ENCODE measurements at places on chromosomes 16 and 17.

- DNase-seq, result no peak
Observed at GRCh38 chr16:46961373-46962353, 11.8 kb downstream of the DNAJA2 start.

- no peak for DNase-seq
Observed at GRCh38 chr17:39022924-39023323, 55.7 kb upstream of the FBXO47 start.

- no peak for DNase-seq
Observed at GRCh38 chr16:29320274-29320999, 86.1 kb downstream of the NPIPB11 start.

- no peak for DNase-seq
Observed at GRCh38 chr16:69858191-69859104, 92.7 kb upstream of the CLEC18A start.

GRCh38 chr16:1944612-1945199 lies 1.7 kb upstream of the MSRB1 start:
- no peak for DNase-seq

DNA sequence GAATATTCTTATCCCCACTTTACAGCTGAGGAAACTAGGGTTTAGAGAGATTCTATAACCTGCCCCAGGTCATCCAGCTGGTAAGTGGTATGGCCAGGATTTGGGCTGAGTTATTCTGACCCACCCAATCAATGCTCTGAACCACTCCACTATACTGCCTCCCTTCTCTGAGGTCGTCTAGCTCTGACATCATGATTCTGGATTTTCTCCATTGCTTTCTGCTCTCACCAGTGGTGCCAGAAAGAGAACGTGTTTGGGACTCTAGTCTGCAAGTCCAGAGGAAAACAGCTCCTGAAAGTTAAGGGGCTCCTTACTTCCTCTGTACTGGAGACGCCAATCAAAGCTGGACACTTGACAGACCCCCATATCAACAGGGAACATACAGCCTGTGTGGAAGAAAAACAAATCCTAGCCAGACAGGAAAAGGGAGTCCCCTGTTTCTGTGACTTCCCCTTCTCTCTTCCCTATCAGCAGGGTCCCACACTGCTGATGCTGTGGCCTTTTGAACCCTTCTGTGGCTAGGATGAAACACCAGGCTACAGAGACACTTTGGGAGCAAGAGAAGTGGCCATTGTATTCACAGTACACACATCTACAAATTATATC lies 6.0 kb upstream of the EZH1 start:
- no peak for DNase-seq

DNA sequence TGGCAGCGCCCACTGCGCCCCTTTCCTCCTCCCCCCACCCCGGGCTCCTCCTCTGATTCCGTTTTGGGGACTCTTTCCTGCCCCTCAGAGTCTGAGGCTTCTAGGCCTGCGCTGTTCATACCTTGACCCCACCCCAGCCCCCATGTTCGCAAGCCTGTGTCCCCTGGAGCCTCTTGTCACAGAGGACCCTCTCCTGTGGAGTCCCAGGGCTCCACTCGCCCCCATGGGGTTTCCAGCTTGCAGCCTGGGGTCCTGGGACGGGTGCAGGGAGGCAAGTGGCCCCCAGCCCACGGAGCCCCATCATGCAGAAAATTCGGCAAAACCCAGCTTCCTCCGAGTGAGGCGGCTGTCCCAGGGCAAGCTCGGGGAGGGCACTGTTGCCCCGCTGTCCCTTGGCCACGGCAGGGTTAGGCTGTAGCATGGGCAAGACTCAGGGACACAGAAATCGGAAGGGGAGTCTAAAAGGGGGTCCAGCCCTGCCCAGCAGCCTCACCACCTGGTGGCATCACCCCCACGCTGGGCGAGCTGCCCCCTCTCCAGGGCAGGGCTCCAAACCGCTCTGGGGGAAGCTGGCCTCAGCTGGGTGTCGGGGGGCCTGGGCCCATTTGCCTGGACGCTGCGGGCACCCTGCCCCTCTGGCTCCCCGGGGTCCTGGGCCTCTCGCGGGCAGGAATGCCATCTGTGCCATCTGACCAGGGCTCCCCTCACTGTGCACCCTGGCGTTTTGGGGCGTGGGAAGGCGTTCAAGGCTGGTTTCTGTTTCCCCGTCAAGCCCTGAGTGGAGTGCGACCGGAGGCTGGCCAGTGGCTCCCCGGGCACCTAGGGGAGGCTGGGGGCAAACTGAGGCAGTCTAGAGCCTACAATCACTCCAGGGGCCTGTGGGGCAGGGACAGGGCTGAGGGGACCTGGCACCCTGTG lies 11.5 kb upstream of the BAHCC1 start:
- DNase-seq, result no peak

GRCh38 chr17:27506348-27507218 lies 50.3 kb downstream of the KSR1 start:
- no peak for DNase-seq

DNA sequence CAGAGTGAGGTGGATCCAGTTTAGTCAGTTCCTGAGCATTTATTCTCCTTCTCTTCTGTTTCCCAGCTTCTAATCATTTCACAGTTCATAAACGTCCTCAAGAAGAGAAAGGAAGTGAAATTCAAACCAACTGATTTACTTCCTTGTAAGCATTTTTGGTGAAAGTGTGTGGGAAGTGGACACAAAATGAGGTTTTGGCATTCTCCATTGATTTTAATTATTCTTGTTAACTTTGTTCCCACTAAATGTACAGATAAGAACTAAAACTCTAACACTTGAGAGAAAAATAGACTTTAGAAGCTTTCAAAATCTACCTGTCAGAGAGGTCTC lies 42.7 kb upstream of the CORO6 start:
- no peak for DNase-seq

DNA sequence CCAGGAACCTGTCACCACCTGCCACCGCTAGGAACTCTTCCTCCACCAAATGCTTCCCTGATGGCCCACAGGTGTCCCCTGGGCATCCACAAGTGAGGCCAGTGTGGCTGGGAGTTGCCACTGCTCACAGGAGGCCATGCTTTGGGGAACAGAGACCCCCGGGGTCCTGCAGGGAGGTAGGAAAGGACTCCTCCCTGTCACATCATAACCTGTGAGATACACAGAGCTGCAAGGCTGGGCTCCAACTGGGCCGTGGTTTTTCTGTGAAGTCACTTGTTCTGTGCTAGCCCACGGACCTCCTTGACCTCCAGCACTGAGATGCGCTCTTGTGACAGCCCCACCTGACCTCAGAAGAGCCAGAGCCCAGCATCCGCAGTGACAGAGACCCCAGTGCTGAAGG lies 311.2 kb downstream of the C16orf95 start:
- DNase-seq, result no peak

- no peak for DNase-seq
Observed at GRCh38 chr17:21535686-21536375, 156.5 kb upstream of the KCNJ18 start.

DNA sequence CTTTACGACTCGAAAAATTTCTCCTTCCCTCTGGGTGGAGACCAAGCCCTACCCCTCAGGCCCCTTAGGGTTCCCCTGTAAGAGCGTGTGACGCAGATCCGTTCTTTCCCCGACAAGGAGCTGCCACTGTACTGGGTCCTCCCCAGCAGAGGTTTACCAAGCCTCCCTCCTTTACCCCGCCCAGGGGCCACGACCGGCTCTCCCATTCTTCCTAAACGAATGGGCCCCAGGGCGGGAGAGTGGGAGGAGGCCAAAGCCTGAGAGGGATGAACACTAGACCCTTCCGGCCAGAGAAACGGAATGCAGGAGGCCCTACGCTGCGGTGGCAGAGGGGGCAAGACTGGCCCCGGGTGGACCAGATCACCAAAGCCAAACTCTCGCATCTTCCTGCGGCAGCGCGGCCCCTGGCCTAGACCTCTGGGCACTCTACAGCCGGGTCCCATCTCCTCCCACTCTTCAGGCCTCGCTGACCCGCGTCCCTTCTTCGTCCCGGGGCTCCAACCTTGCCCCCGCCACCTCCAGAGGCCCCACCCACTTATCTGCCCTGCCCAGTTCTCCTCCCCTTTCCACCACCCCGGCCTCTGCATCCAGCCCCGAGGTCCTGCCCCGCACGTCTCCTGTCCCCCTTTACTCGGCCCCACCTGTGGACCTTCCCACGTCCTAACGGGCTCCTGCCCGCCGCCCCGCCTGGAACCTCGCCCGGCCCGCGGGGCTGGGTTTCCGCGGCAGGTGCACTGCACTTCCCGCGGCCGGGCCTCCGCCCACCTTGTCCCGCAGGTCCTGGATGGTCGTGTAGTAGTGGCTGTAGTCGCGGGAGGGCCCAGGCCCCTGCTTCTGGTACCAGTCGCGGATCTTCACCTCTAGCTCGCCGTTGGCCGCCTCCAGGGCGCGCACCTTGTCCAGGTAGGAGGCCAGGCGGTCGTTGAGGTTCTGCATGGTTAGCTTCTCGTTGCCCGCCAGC lies 765 bp downstream of the KRT19 start:
- DNase-seq, result no peak

GRCh38 chr17:1557355-1558095 lies 5.1 kb downstream of the PITPNA start:
- DNase-seq, result no peak

- no peak for DNase-seq
Observed at GRCh38 chr16:75198135-75198600, 8.8 kb downstream of the CTRB2 start.

DNA sequence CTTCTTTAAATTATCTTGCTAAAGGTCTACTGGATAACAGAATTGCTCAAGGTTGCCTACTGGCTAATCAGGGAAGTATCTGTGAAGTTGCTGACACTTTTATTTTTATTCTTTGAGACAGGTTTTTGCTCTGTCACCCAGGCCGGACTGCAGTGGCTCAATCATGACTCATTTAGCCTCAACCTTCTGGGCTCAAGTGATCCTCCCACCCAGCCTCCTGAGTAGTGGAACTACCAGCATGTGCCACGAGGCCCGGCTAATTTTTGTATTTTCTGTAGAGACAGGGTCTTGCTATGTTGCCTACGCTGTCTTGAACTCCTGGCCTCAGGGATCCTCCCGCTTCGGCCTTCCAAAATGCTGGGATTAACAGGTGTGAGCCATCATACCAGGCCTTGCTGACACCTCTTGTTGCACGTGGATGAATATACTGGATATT lies 43.1 kb downstream of the GLG1 start:
- DNase-seq, result no peak

DNA sequence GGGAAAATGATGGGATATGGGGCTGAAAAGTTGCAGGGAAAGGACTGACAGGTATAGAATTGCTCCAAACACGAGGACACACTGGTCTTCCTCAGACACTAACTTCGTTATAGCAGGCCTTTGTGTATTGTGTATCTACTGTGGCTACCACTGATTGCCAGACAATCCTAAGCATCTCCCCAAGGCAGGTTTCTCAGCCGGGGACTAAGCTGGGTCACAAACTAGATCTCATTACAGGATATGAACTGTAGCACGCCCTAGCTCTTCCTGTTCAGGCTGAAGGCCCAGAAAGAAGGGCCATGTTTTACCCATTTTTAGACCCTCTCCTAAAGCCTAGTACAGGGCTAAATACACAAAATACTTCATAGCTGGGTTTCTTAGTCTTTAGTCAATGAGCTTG lies 5.1 kb upstream of the RANGRF start:
- no peak for DNase-seq

GRCh38 chr16:84916850-84917249 lies 94.5 kb downstream of the ZDHHC7 start:
- no peak for DNase-seq

GRCh38 chr17:34899643-34900291 lies 61.5 kb downstream of the CCT6B start:
- DNase-seq, result no peak

- no peak for DNase-seq
Observed at GRCh38 chr16:69794486-69794885, 32.4 kb downstream of the WWP2 start.

- DNase-seq, result no peak
Observed at GRCh38 chr17:2511138-2511461, 588 bp downstream of the METTL16 start.

GRCh38 chr16:72312828-72313227 lies 140.9 kb upstream of the PMFBP1 start:
- no peak for DNase-seq

GRCh38 chr16:50542703-50543102 lies 5.5 kb upstream of the NKD1 start:
- no peak for DNase-seq

GRCh38 chr16:82331397-82331796 lies 161.4 kb upstream of the MPHOSPH6 start:
- no peak for DNase-seq

- DNase-seq, result no peak
Observed at GRCh38 chr17:54899721-54900456, 763 bp upstream of the TOM1L1 start.

Data from left renal pelvis (tissue), 4 donors.